HT1080 (cell line): ENCODE measurements at places on chromosomes 1 and 21.
A peak's percentile ranks its signal among the peaks of the same experiment; 100 is the strongest.

GRCh38 chr1:231549733-231550447 lies 21.4 kb downstream of the TSNAX start:
- no peak for DNase-seq

- no peak for DNase-seq
These were observed 3.2 kb downstream of the LRRC8B start for GRCh38 chr1:89527750-89528381.

DNA sequence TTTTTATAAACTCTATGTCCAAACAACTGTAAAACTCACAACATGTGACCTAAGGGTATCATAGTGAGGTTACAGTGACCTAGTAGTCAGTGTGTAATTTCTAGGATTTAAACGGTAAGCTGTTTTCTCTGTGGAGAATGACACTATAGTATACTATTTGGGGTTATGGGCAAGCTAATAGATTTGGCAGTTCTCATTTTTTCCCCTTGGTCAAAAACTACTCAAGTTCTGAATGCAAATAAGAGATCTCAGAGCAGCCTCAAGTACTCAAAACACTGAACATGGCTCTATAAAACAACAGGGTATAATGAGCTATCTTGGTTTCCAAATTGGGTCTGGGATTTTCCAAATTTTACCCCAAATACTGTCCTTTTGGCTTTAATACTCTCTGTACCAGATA lies 88.5 kb upstream of the HMCN1 start:
- DNase-seq, result no peak

- DNase-seq, result peak; percentile 32
These were observed 25.6 kb downstream of the RAB4A start for GRCh38 chr1:229296541-229296941.

- DNase-seq, result peak; percentile 59
These were observed 288.4 kb upstream of the PRMT6 start for GRCh38 chr1:106768077-106768476.

- DNase-seq, result no peak
These were observed 237.5 kb downstream of the TTLL7 start for GRCh38 chr1:83761167-83762038.
